ENCODE measurements at places on chromosomes 5 and 9. TPM values are rescaled to one million over a fixed set of nuclear protein-coding genes. Genes with fewer than 3 reads are reported as not detected.

The PDE6A gene
- 0.88 TPM for total RNA-seq

The CDX1 gene
- not detected for total RNA-seq

The TMEM215 gene
- 52.2 TPM for total RNA-seq

The ALDH1A1 gene
- 131 TPM for total RNA-seq

The RMI1 gene
- 22.7 TPM for total RNA-seq

The SLC6A3 gene
- total RNA-seq = 2.7 TPM

The FGD3 gene
- total RNA-seq = 5.6 TPM

The SPINK7 gene
- total RNA-seq = not detected

The C9orf43 gene
- total RNA-seq = 0.60 TPM

The GFRA3 gene
- total RNA-seq = 2.7 TPM
